KBM-7 (cell line): ENCODE measurements at places on chromosomes 6 and 20.
A peak's percentile ranks its signal among the peaks of the same experiment; 100 is the strongest.

DNA sequence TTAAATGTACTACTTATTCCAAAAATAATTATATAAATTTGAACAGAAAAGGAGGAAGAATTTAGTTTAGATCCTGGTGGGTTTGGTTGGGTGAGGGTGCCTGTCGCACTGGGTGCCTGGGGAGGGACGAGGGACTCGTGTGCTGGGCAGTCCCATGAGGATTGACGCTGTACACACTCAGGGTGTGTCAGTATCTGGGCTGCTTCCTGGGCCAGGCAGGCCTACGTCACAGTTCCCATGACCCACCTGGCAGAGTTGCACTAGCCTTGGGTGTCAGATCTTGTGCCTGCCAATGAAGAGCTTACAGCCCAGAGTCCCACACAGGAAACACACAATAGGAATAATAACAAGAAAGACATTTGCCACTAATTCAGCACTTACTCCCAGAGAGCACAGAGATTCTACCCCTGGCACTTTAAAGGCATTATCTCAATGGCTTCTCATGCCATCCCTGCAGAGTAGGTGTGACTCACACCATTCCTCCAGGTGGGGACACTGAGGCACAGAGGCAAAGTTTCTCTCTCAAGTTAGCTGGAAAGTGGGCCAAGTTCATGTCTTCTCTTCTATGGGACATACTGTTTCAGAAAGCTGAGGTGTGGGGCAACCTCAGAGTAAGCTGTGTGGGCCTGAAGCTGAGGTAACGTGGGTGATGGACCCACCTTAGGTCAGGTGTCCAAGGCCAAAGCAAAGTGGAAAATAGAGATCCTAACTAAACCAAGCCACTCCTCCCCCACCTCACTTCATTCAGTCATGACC, 1.3 kb upstream of the SDCBP2 start:
- DNase-seq, result no peak

- DNase-seq, result no peak
Observed at GRCh38 chr6:37539171-37540028, 39.7 kb upstream of the CCDC167 start.

GRCh38 chr20:3238616-3239025, 369 bp downstream of the SLC4A11 start:
- DNase-seq, result peak; percentile 58

- DNase-seq, result no peak
Observed at GRCh38 chr20:59564171-59564570, 40.2 kb upstream of the PHACTR3 start.

DNA sequence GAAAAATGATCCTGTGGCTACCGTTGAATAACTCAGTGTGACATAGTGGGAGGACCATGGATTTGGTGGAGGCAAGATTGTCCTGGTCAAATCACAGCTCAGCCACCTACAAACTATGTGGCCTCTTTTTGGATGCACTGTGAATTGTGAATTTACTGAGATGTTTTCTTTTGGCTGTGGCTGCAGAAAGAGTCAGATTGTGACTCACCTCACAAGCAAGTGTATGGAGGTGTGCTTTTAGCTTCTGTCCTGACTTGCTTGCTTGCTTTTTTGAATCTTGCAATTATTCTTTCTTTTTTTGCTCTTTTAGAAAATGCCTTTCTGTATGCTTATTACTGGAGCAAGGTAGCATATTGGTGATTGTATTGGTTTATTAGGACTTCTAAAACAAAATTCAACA, 122.9 kb upstream of the FOXO3 start:
- DNase-seq, result no peak

DNA sequence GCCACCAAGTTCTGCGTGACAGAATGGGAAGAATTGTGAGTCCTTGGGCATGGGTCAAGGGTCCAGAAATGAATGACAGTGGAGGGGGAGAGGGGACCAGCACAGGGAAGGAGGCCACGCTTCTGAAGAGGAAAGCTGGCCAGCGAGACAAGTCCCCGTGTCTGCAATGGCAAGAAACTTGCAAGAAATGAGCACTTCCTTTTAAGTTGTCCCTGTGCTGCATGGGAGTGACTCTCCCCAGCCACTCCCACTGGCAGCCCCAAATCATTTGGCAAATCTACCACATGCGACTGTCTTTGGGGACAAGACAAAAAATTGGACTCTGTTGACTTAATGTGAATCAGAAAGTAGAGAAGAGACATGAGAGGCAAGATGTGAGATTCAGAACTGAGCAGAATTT, 242.2 kb upstream of the RREB1 start:
- DNase-seq, result peak; percentile 41

DNA sequence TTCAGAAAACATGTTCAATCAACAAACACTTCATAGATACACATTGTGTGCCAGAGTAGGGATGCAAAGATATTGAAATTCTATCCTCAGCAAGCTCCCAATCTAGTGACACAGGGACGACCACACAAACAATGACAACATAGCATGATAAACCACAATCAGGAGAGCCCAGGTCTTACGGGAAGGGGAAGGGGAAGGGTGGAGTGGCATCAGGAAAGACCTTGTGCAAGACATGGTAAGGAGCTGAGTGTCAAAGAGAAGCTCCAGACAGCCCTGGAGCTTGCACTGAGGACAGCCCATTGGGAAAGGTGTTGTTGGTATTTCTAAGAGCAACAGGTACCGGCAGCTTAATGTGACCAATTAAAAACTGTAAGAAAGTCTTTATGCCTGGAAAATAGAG, 103.6 kb downstream of the PDE7B start:
- no peak for DNase-seq

GRCh38 chr6:156017838-156018237, 562.2 kb upstream of the NOX3 start:
- no peak for DNase-seq

DNA sequence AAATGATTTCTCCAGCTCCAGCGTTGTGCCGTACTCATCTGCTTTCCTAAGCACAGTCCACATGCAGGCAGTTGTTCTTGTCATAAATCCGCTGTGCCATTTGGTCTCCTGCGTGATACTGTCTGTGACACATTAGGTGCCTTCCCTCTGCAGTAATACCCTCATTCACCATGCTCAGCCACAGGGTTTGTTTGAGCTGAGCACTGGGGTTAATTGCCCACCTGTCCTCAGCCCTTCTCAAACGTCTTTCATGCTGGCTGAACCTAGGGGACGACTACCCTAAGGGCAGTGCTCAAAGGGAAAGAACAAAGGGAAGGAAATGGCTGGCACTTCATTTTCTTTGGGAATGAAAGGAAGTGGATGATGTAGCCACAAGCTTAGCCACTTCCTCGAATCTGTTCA, 64.2 kb upstream of the MYLIP start:
- peak; percentile 7 for DNase-seq
